ENCODE measurements at places on chromosomes 11 and 22.
A peak's percentile ranks its signal among the peaks of the same experiment; 100 is the strongest.

GRCh38 chr11:44611687-44612434 is 46.4 kb downstream of the CD82 start:
- DNase-seq = no peak

GRCh38 chr11:304915-305843 is 2.4 kb upstream of the IFITM2 start:
- DNase-seq = peak; percentile 53

GRCh38 chr11:62726156-62726914 is 922 bp downstream of the HNRNPUL2 start:
- no peak for DNase-seq

DNA sequence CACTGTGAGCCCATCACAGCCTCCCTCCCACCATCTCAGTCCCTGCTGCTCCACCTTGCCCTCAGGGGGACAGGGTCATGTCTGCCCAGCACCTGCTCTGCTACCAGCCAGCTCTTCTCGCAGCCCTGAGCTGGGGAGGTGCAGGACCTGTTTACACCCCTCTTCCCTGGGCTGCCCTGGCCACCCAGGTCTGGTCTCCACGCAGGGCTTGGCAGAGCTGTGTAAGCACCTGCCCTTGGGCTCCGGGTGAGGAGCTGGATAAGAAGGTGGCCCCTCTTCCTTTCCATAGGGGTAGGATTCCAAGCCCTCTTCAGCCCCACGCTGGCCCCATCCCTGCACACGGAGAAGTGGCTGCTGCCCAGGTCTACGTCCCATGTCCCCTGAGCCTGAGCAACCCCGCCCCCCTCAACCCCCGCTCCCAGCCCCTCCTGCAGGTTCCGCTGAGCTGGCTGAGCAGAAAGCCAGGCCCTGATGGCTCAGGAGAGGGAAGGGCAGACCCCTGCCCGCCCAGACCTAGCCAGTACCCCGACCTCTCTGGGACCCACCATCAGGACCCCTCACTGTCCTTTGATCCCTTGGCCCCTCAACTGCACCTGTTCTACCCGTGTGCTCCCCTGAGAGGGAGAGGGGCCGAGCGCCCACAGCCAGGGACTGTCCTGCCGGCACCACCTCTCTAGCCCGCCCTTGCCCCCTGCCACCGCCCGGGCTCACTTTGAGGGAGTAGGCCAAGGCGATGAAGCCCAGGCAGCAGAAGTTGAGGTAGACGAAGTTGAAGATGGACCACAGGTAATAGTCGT is 3.2 kb downstream of the IFITM10 start:
- no peak for DNase-seq

- DNase-seq = no peak
Observed at GRCh38 chr22:50470491-50470890, 4.3 kb downstream of the SBF1 start.

All from adrenal gland (tissue), 19 donors.